NCI-H187 treated with DMSO at 0.1 percent for 48 hours (cell line): ENCODE measurements at places on chromosomes 5 and 9.
A peak's percentile ranks its signal among the peaks of the same experiment; 100 is the strongest.

GRCh38 chr5:57157131-57157530, 16.7 kb upstream of the GPBP1 start:
- DNase-seq = no peak

GRCh38 chr5:41707853-41708603, 162.2 kb downstream of the OXCT1 start:
- DNase-seq = no peak

- DNase-seq = no peak
These were observed 996.4 kb upstream of the WWC1 start for GRCh38 chr5:167294882-167295680.

GRCh38 chr5:173808079-173808808, 79.9 kb upstream of the CPEB4 start:
- DNase-seq = no peak

- no peak for DNase-seq
These were observed 23.1 kb upstream of the RNF38 start for GRCh38 chr9:36423206-36423605.

GRCh38 chr5:61837788-61838187, 468.2 kb upstream of the KIF2A start:
- no peak for DNase-seq

DNA sequence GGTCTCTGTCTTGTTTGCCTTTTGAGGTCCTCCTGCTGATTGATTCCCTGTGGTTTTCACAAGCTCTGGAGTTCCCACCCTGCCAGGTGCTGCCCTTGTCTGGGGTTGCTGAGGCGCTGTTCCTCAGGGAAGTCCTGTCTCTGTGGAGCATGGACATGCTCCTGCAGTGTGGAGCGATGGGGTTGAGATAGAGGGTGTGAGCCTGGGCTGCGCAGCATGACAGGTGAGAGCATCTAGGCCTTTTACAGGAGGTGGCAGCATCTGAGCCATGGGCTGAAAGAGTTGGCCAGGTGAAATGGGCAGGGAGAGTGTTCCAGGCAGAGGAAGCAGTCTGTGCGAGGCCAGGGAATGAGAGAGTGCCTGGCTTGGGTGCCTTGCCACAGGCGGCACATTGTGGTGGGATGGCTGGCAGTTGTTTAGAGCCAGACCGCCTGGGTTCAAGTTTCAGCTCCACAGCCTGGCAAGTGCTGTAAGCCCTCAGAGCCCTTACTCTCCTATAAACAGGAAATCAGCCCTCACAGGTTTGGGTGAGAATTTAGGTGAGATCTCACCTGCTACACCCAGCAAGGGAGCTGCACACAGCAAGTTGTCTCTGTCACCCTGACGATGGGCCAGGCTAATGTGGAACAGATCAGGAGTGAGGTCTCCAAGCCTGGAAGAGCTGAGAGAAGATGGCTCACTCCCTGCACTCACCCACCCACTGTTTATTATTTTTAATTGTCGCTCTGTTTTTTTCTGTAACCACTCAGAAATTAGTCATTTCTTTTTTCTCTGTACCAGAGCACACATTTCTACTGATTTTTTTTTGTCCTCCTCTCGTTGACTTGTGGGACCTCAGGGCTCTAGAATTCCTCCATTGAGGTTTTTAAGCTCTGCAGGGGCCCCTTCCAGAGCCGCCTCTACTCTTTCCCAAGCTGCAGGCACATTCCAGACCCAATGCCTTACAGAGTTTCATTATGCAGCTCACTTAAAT, 19.6 kb downstream of the TCOF1 start:
- no peak for DNase-seq

DNA sequence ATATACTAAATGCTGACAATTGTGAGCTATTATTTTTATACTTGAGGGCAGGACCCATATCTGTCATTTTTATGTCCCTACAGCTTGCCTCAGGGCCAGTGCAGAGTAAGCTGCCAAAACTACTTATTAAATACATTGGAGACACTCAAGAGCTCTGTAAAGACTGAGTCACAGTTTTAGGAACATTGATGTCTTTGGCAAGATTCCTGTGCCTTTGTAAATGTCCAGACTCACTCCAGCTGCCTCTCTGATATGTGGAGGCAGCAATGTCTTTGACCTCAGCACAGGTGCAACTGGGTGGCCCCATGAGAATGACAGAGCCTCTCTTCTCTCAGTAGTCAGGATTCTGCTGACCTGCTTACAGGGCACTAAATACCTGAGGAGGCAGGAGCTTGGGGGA, 363.2 kb downstream of the OSTF1 start:
- no peak for DNase-seq

DNA sequence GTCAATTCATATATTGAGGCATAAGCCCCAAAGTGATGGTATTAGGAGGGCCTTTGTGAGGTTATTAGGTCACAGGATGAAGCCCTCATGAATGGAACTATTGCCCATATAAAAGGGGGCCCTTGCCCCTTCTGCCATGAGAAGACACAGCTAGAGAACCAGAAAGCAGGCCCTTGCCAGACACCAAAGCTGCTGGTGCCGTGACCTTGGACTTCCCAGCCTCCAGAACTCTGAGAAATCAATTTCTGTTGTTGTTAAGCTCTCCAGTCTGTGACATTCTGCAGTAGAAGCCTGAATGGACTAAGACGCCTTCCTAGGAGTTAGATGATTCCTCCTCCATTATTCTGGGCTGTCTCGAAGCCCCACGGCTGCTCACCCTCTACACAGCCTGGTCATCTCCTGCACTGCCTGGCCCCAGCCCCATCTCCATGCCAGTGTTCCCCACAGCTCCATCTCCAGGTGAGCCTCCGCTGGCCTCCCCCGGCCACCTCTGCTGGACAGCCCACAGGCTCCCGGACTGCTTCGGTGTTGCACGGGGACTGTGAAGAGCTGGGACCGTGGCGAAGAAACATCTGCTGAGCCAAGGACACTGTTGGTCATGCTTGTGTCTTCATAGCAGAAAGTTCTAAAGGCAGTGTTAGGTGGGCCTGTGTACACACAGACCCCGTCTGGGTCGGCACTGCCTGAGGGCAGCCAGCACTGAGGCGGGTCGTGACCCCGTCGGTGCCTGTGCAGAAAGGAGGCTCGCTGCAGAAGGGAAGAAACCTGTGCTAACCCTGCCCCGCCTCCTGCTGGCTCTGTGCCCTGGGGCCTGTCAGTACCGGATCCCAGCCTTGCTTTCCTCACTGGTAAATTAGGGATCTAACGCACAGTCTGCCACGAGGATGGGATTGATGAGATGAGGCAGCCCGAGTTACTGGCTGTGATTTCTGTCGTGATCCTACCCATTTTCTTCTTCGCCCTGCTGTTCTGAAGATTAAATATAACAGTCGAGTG, 55.1 kb upstream of the CNOT6 start:
- no peak for DNase-seq

- no peak for DNase-seq
These were observed 14.0 kb upstream of the CHD1 start for GRCh38 chr5:98942847-98943246.

DNA sequence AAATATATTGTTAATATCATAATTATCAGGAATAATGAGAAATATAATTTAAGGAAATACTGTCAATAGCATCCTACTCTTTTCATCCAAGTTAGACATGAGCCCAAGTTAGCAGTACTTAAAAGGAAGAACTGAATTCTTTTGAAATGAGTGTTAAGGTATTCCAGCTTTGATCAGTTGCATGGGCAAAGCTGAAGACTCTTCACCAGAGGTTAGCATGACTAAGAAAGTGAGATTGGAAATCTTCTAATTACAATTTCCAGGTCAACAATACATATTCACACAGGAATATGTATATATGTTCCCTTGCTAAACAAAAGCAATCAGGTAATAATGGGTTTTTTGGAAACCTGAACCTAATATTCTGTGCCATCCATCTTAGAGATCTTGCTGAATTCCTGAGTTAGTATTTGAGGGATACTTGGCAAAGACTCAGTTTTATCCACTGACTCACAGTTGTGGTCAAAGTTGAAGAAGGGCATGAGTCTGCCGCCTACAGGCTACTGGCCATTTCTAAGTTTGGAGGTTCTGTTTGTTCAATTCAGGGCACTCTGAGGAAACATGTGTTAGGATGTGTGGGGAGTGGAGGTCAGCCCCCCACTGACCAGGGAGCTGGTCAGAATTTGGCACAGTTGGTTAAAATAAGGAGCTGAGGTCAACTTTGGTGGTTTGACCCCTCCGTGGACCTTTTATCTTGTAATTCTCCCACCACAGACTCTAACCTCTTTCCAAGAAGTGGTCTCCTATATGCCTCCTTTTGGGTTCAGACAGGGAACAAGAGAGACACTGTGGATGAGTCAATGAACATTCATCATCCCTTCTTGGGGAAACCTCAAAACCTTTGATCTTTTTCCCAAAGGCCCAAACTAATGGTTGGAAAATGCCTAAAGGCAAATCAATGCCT, 118.3 kb downstream of the PIK3R1 start:
- no peak for DNase-seq

- DNase-seq = peak; percentile 43
These were observed 46.2 kb upstream of the PWWP2A start for GRCh38 chr5:160165137-160166068.

DNA sequence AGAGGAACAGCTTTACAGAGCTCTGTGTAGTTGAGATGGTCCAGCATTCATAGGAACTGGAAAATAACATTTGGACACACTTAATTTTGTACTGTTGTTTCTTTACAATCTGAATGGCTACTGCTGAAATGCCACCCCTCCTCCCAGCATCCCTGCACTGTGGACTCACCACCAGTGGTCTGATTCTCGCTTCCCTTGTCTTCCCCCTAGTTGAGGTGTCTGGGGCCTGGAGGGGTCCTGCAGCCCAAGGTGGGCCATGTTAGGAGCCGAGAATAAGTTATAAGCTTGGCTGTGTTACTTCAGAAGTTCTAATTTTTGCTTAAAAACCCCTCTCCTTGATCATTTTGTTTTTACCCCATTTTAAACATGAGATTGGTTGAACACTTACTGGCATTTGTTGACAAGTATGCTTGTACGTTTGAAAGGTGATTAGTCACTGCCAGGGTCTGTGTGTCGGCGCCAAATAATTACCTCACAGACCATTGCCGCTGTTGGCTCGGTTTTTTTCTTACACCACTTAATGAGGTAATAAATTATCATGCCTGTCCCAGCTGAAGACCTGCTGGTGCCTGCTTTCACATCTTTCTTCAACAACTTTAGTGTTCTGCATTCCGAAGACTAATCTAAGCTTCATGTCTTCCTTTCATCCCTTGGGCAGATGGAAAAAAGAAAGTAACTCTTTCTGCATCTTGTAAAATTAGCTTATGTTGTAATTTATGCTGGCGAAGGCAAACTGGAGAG, 65.8 kb downstream of the MCCC2 start:
- DNase-seq = no peak

GRCh38 chr5:16034319-16035001, 145.1 kb downstream of the MARCHF11 start:
- DNase-seq = no peak

DNA sequence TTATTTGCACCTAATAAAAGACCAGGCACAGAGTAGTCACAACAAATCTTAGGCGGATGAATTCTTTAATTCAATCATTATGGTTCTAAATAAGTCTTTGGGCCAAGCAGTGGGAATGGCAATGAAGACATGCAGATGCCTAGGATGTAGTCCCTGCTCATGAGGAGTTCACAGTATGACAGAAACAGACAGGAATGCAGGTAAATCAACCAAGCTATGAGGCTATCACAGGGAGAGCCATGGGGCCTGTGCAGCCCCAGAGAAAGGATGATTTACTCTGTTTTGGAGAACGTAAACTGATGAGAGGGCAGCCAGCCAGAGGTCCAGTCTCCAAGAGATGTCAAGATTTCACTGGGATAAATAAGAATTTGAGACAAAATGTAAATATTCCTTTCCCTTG, 129.4 kb downstream of the TRIM32 start:
- DNase-seq = no peak

GRCh38 chr5:41465493-41466171, 44.8 kb downstream of the PLCXD3 start:
- DNase-seq = no peak

- DNase-seq = no peak
These were observed 24.0 kb downstream of the ADAMTSL2 start for GRCh38 chr9:133558191-133559126.

GRCh38 chr9:89165880-89166279, 12.7 kb downstream of the SHC3 start:
- no peak for DNase-seq

- no peak for DNase-seq
These were observed 41.7 kb upstream of the ZNF354B start for GRCh38 chr5:178818094-178818493.

DNA sequence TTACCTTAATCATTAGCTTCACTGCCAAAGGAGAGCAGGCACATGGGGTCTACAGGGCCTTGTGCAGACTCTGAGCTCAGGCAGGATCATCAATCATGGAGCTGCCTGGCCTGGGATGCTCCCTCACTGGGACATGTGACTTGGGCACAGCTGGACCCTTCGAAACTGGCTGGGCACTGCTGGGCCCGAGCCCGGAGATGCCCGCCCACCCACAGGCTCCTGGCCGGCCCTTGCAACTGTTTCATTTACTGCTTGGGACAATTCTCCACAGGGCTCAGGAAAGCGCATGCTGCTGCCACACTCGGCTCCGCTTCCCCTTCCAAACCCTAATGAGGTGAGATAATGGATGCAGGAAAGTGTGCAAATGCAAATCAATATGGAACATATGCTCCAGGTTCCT, 387.5 kb downstream of the TRIM36 start:
- DNase-seq = no peak

- no peak for DNase-seq
These were observed 155.6 kb upstream of the IER5L start for GRCh38 chr9:129333617-129334104.

DNA sequence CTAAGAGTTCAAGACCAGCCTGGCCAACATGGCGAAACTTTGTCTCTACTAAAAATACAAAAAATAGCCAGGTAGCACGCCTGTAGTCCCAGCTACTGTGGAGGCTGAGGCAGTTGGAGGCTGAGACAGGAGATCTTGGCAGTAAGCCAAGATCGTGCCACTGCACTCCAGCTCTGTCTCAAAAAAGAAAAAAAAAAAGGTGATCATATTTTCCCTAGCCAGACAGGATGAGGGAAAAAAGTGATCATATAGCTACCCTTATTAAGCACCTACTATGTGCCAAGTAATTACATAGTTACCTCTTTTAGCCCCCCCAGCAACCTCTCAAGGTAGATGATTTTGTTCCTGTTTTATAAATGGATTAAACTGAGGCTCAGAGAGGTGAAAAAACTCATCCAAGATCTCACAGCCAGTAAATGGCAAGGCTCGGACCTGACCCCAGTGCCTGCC, 18.1 kb upstream of the RPL26L1 start:
- no peak for DNase-seq

DNA sequence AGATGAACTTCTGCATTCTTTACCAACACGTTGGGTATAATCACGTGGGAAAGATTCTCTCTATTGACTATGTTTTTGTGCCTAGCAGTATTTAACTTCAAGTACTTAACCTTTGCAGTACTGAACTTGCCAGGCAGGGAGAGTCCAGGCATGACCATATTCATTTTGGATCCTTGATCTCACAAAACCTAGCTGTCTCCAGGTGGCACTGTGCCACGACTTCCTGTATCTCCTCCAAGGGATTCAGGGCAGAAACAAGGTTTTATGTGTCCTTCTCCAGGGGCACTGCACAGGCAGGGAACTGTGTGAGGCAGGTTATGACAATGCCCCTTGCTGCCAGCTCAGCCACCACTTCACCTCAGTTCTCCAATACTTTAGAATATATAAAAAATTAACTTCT, 11.7 kb upstream of the IFNA5 start:
- no peak for DNase-seq
